ENCODE measurements at places on chromosomes 12 and 14.

GRCh38 chr12:10717410-10717809, 5.7 kb downstream of the YBX3 start:
- no peak for DNase-seq

DNA sequence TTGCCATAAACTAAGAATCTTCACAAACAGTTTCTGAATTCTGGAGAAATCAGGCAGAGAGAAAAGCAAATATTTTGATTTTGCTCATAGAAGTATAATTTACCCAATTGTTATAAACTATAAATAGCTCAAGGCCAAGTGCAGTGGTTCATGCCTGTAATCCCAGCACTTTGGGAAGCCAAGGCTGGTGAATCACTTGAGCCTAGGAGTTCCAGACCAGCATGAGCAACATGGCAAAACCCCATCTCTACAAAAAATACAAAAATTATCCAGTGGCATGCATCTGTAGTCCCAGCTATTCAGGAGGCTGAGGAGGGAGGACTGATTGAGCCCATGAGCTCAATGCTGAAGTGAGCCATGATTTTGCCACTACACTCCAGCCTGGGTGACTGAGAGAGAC, 19.6 kb upstream of the MMP19 start:
- DNase-seq: no peak

- DNase-seq: no peak
These were observed 17.8 kb upstream of the BCL7A start for GRCh38 chr12:122003651-122004611.

DNA sequence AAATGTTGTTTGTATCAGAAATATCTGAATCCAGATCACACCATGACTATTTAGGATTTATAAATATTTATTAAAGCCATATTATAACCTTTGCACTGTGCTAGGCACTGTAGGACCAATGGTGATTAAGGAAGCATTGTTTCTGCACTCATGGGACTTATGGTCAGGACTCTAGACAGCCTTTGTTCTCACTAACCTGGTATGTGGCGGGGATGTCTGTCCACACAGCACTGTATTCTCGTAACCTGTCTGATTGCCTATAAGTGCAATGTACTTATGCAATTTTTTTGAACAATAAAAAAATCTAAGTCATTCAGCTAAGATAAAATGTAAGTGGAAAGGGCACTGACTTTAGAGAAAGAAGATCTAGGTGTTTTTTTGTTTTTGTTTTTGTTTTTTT, 6.7 kb upstream of the SSPN start:
- no peak for DNase-seq

- DNase-seq: no peak
These were observed 274.9 kb upstream of the RTL1 start for GRCh38 chr14:101178184-101179072.
